ENCODE measurements at places on chromosomes 2 and 18.

DNA sequence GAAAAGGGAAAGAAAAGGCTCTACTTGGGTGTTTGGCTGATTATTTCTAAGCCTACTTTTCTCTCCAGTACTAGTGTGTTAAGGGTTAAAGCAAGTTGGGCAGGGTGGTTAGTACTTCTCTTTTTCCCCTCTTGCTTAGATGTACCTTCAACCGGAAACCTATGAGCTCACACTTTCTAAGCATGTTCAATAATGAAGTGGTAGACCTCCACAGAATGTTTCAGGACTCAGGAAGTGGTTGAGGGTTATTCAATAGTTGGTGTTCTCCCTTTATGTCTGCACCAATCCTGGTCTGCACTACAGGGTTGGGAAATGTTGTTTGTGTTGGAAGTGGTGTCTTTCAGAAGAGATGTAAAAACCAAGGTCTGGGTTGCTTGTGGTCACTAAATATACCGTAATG lies 137.1 kb downstream of the ZEB2 start:
- DNase-seq = peak; percentile 31

DNA sequence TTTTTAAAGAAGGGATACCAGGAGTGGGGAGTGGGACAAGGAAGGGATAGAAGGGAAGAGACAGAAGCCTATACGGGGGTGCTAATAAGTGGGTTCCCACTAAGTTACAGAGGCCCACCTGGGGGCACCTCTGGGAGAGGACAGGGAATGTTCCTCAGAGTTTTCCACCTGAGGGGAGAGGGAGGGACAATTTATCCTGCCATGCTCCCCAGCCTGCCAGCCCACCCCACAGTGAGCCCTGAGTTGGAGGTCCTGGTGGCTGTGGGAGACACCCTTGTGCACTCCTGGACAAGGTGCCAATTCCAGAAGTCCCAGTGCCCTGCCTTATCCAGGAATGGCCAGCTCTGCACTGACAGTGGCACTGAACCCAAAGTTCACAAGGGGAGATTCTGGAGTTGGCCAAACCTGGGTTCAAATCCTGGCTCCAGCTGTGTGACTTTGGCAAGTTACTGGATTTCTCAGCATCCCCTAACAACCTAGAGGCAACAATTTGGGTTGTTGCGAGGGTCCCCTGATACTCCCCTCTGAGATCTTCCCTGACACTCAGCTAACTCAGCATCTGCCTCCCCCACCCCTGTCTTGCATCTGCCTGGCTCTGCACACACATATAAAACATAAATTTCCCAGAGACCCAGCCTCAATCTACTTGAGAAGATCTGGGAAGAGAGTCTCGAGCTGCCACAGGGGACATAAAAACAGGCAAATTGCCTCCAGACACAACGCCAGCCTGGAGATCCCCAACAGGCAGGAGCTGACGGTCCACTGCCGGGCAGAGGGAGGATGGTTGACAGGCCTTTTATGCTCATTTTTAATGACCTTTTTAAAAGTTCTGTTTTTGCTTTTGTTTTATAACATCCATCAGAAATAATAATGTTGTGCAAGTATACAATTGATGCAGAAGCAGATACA lies 98.7 kb upstream of the ST3GAL5 start:
- no peak for DNase-seq

DNA sequence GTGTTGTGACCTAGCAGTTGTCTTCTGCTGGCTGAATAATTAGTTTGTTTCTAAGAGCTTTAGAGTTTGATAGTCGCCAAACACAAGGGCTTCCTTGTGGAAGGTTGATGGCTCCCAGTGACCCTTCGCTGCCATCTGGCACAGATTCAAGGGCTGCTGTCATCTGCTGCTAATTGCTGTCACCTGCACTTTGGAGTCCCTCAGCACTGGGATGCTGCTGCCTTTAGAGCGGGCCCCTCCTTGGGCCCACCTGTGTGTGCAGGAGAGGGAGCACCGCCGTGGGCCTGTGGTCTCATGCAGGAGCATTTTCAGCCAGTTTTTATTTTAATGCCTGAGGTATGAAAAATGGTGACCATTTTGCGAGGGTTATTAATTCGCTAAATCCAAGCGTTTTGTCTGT lies 154.0 kb upstream of the NFATC1 start:
- DNase-seq = no peak

GRCh38 chr2:239241431-239241960 lies 159.3 kb downstream of the HDAC4 start:
- no peak for DNase-seq

GRCh38 chr18:63073481-63073880 lies 246.1 kb downstream of the BCL2 start:
- DNase-seq = no peak

DNA sequence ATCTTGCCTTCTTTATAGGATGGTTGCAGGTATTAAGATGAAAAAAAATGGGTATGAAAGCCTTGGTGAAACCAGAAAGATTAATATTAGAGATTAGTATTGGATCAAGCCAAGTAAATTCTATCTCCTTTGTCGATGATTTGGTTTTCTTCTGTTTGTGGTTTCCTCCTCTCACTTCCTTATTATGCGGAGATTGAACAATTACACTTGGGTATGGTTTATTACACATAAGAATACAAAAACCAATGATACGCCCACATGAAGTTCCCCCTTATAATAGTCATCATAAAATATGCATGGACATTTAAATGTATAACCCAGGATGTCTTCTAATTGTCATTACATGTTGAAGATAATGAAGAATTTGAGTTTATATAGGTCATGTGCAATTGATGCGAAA lies 4.9 kb downstream of the LTBP1 start:
- no peak for DNase-seq

DNA sequence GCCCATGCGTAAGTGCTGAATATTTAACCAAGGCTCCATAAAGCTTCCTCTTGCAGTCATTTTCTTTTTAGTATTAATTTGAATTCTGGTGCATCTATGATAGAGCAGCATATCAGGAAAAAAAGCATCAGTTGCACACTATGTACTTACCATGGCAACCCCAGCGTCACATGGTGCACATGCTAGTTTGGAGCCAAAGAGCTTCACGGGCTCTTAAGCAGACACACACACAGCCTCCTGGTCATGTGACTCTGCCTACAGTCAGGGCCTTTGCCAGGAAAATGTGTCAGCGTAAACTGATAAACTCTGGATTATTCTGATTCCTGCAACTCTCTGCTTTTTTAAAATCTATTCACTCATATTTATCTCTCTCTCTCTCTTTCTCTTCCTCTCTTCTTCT lies 30.2 kb downstream of the NYAP2 start:
- DNase-seq = peak; percentile 13

DNA sequence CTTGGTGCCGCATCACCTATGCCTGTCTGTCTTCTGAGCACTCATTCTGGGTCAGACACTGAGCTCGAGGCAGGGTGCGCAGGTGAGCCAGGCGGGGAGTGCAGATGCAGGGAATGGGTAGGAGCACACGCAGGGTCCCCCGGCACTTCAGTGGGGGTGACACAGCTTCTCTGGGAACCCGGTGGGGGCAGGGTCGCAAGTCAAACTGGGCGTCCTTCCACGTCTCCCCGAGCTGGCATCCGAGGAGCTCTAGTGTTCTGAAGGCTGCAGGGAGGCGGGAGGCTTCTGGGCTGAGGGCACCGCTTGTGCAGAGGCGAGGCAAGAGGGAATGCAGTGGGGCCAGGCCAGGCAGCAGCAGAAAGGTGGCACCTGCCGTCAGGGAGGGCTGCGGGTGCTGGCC lies 86.0 kb downstream of the DGKD start:
- DNase-seq = no peak

- no peak for DNase-seq
Observed at GRCh38 chr2:72911256-72911655, 6.1 kb upstream of the EMX1 start.

All from stromal cell of bone marrow (primary cell).